ENCODE measurements at places on chromosomes 4 and X. TPM values are rescaled to one million over a fixed set of nuclear protein-coding genes. Genes with fewer than 3 reads are reported as not detected.

The HS3ST1 gene
- total RNA-seq, result not detected

GRCh38 chrX:136170139-136170800 is 22.9 kb downstream of the FHL1 start:
- DNase-seq, result no peak

The CYP2U1 gene
- 7.6 TPM for total RNA-seq

GRCh38 chr4:188372829-188373228 is 233.6 kb downstream of the TRIML1 start:
- peak; percentile 1 for DNase-seq

DNA sequence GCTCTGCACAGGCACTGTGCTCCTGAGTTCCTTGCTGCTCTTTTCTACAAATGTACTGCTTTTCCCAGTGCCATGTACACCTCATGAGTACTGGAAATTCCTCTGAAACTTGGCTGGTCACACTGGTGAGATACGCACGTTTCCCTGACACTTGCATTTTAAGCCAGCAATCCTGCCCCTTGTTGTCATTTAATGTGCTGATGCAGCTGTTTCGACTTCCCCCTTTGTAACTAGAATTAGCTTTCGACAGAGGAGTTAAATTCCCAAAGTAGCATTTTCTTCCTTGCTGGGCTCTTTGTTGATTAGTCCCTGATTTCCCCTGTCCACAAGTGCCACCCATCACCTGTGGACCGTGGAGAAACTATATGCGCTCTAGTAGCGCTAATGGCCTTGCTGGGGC is 77.5 kb downstream of the IQCM start:
- DNase-seq, result no peak

The CC2D2A gene
- 10.1 TPM for total RNA-seq

GRCh38 chr4:137997496-137997895 is 244.7 kb downstream of the SLC7A11 start:
- DNase-seq, result no peak

DNA sequence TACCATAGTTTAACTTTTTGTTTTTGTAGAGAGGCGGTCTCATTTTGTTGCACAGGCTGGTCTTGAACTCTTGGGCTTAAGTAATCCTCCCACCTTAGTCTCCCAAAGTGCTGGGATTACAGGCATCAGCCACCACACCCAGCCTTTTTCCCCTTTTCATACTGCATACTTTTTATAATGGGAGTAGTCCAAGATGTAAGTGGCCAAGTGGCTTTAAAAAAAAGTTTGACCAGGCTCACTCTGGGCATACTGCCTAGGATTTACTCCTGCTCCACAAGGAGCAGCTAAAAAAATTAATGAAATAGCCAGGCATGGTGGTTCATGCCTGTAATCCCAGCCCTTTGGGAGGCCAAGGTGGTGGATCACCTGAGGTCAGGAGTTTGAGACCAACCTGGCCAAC is 6.0 kb downstream of the GRSF1 start:
- no peak for DNase-seq

DNA sequence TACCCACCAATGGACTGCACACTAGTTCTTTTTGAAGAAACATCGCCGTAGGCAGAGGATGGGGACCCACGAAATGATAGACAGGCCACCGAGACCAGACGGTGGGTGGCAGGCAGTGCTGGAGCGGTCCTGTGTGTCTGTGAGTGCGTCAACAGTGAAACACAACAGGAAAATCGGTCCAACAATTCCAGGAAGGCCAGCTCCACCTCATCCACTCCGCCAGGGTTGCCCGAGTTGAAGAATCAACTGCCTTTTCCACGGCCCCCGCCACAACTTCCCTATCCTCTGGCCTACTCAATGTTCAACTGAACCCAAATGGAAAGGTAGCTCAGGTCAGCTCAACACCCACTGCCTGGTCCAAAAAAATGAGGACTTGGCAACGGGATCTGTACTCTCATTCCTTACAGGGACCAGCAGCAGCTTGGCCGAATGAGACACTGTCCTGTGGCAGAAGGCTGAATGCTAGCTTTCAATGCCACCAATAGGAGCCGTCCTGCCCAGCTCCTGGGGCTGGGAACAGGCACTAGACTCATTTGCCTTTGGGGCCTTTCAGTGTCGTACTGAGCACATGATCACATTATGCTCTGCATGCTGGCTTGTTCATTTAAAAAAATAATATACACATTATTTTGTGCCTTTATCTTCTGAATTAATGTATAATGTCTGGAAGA is 43.5 kb downstream of the MID1 start:
- DNase-seq, result no peak

GRCh38 chr4:145722561-145722960 is 42.6 kb downstream of the C4orf51 start:
- no peak for DNase-seq

The VEGFC gene
- 4.9 TPM for total RNA-seq

GRCh38 chr4:4919927-4920326 is 60.5 kb downstream of the MSX1 start:
- DNase-seq, result no peak

- DNase-seq, result no peak
Observed at GRCh38 chrX:132809581-132809980, 148.8 kb downstream of the HS6ST2 start.
